Tibial artery (tissue), 4 donors: ENCODE measurements at places on chromosomes 7 and 10.
A peak's percentile ranks its signal among the peaks of the same experiment; 100 is the strongest.

- no peak for DNase-seq
Observed at GRCh38 chr10:48818861-48819520, 120.6 kb downstream of the LRRC18 start.

DNA sequence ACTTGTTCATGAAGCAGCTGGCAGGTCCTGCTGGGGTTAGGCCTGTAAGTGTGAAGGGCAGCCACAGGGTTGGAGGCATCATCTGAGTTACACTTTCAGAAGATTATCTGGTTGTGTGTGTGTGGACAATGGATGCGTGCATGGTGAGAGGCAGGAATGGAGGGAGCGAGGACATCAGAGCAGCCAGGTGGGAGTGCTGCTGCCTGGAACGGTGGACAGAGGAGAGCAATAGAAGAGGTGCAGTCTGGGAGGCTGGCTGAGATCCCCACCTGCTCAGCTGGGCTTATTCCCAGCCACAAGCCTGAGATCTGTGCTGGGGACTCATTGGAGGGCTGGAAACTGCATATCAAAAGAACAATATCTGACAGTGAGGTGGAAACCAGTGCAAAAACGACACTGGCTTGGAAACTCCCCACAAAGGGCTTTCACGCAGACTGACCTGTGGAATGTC lies 17.9 kb downstream of the ZNF488 start:
- peak; percentile 38 for DNase-seq

DNA sequence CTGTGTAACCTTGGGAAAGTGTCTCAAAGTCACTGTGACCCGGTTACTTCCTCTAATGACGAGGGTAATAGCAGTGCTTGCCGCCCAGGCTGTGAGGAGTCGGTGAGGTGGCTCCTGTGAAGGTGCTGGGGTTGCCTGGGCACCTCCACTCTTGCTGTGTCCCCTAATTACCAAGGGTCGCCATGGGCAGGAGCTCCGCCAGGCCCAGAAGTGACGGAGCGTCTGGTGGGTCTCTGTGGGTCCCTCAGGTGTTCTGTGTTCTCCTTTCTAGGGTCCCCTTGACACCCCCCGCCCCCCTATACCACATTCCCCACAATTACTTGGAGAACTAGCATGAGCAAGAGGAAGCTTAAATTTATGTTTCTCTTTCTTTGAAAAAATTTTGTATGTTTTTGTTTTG lies 161.5 kb downstream of the WDR37 start:
- DNase-seq: no peak

DNA sequence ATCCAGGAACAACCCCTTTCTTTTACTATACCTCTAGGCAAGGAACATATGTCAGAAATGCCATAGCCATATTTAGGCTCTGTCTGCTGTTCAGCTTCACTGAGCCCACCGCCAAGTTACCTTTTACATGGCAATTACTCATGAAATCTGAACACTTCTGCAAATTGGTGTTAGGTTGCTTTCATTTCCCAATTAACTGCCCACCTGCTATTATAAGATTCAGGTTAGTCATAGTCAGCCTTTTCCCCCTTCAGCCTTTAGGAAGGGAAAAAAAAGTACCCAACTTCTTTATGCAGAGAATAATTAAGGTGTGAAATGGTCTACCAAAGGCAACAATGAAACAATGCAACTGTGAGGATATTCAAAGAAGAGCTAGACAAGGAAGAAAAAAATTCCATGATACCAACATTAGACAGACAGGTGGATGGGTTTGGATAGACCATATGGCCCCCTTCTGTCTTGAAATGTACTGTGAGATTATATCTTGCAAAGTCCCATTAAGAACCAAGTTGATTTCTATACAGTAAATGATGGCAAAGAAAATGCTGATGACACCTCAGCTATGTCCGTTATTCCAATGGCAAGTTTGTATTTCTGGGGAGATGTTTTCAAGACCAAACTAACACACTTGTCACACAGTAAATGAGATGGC lies 442.1 kb upstream of the NRP1 start:
- no peak for DNase-seq

DNA sequence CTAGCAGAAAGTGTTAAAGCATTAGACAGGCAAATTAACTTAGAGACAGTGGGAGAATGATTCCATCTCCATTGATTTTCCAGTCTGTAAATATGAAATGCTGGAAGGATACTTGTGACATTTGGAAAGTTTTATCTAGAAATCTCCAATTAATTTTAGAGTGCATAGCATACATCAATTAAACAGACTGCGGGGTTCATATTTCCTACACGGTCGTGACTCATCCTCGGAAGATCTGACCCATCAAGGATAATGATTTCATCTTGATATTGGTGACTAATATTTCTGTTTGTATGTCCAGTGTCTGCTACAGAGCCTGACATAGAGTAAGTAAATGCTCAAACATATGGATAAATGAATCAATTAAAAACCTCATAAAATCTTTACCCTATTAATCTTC lies 474.9 kb downstream of the KCNMA1 start:
- no peak for DNase-seq

- no peak for DNase-seq
Observed at GRCh38 chr10:68813559-68813958, 13.8 kb upstream of the STOX1 start.

DNA sequence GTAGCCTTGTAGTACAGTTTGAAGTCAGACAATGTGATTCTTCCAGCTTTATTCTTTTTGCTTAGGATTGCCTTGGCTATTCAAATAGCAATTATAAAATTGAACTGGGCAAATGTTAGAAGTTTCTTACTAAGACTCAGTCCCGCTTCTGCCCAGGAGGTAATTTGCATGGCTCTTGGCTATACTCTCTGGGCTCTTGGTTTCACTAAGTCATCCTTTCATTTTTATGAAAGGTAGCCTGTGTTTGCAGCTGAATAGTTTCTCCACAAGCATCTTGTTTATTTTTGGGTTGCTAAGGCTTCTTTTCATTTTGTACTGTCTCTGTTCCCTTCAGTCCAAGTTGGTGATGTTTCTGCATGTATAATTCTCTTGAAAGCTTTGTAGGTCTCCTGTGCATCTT lies 340.6 kb downstream of the SH2D4B start:
- no peak for DNase-seq

GRCh38 chr7:74561898-74562613 lies 95.5 kb upstream of the GTF2I start:
- DNase-seq: no peak

- DNase-seq: no peak
Observed at GRCh38 chr10:101993221-101993620, 62.8 kb downstream of the ARMH3 start.

- no peak for DNase-seq
Observed at GRCh38 chr7:29970158-29970557, 19.4 kb downstream of the SCRN1 start.

- no peak for DNase-seq
Observed at GRCh38 chr7:5872326-5872725, 8.3 kb upstream of the OCM start.

- no peak for DNase-seq
Observed at GRCh38 chr7:107248551-107249316, 79.9 kb downstream of the HBP1 start.

GRCh38 chr10:111856631-111857030 lies 326.9 kb downstream of the GPAM start:
- no peak for DNase-seq

GRCh38 chr10:60542657-60543056 lies 153.0 kb upstream of the ANK3 start:
- no peak for DNase-seq

DNA sequence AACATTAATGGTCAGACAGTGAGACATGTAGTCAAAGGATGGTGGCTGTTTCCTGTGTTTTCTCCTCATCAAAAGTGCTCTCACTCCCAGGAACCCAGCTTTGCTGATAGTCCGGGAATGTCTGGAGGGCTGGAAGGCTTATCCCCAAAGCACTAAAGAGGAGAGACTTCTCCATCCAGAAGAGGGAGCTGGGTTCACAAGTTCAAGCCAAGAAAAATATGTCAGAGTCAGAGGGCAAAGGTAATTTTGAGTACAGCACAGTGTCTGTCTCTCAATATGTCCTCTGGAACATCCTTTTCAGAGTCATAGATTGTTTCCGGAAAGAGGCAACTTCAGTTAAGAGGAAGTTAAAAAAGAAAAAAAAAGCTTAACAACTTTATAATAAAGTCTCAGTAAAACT lies 281.5 kb upstream of the PHYHIPL start:
- DNase-seq: no peak

DNA sequence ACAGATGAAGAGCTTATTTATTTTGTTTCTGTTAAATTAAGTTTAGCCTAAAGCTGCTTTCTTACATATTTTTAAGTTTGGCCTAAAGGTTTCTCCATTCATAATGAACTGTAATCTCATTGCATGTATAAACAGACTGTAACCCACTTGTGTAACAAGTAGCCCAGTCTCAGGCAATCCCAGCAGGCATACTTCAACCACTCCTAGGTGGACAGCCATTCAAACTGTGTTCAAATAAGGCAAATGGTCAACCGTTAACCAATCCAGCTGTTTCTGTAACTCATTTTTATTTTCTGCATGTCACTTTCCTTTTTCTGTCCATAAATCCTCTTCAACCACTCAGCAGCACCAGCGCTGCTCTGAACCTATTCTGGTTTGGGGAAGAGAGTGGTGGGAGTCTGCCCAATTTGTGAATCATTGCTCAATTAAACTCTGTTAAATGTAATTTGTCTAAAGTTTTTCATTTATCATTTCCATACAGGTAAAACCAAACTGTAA lies 35.9 kb downstream of the PHYHIPL start:
- no peak for DNase-seq

DNA sequence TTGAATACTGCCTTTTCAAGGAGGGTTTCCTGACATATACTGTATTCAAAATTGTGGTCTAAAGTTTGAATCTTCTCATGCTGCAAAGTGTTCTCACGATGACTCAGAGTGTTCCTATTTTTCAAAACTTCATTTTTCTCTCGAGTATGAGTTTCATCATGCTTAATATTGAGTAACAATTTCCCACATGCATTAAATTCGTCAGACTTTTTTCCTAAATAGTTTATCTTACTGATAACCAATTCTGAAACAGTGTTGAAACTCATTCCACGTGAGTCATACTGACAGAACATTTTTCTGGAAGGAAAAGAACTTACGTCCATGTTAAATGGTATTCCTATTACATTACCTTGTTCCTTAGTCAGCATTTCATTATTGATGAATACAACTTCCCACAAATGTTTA lies 44.1 kb downstream of the ZNF33B start:
- no peak for DNase-seq

DNA sequence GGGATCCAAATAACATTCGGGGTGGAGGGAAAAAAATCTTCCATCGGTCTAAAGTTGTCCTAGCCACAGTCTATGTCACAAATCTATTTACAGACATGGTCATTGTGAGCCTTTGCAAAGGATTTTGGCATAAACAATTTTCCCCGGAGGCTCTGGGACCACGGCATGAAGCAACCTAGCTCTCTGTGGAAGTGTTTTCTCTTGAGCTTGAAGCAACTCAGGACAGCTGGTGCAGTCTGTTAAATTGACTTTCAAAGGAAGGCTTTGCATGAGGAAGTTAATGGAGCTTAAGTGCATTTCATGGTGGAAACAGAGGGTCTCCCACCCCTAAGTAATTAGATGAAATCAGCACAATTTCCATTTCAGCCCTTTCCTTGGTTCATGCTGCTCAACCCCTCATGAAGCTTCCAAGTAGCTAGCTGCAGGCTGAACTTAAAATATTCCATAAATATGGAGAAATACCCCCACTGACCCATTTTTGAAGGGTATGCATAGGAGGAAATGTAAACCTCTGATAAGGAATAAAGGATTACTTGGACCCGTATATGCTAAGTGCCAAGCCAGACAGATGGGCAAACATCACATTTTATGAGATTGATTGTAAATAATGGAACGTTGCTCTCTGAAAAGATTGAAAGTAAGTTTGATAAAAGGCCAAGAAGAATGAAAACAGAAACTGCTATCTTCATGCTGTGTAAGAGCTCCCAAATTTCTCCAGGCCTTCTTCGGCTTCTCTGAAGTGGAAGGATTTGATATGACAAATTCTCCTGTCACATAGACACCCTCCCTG lies 39.9 kb downstream of the CCDC3 start:
- peak; percentile 70 for DNase-seq

DNA sequence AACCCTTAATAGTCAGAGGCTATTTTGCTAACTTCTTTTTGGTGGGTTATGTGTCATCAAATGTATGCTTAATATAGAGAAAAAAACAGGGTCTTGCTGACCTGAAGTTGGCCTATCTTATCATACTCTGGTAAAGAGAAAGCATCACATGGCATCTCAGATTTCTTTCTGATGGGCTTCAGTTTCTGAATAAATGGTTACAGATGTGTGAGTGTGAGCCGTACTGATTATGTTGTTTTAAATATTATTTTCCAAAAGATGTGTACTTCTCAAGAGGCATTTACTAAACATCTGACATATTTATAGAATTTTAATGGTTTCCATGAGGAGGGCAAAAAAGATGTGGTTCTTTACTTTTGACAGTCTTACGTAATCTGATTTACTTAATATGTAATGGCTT lies 28.4 kb downstream of the BBS9 start:
- DNase-seq: no peak

- DNase-seq: no peak
Observed at GRCh38 chr7:31123321-31123720, 71.2 kb downstream of the ADCYAP1R1 start.

DNA sequence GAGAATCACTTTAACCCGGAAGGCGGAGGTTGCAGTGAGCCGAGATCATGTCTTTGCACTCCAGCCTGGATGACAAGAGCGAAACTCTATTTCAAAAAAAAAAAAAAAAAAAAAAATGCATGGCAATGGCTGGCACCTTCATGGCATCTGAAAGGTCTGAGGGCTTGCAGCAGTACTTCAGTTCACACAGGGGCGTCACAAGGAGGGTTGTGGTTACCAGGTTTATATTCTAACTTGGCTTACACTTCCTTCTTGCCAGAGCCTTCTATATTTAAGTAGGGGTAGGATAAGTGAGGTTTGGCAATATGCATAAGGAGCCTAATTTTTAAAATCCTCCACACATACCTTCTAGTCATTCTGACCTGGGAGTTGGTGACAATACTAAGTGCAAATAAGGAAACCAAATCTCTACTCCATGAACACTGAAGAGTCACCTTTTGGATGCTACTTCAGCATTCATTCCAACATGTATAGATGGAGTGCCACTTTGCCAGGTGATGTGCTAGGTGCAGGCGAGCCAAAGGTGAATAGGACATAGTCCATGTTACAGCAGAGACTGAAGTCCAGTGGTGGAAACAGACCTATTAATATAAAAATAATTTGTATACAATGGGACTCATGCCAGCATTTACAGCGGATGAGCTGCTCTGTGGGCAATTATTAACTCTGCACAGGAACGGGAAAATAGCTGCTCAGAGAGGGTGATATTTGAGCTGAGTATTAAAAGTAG lies 57.8 kb upstream of the PDCD4 start:
- no peak for DNase-seq

GRCh38 chr7:2166625-2167280 lies 66.0 kb downstream of the MAD1L1 start:
- no peak for DNase-seq

- DNase-seq: no peak
Observed at GRCh38 chr10:31290386-31290785, 28.6 kb upstream of the ZEB1 start.
